NCI-H524 (cell line): ENCODE measurements at places on chromosomes 6 and 20.
A peak's percentile ranks its signal among the peaks of the same experiment; 100 is the strongest.

GRCh38 chr20:44966030-44966961, at the start of gene STK4:
Gene STK4 (plus strand): TSS chr20:44966512. CDS start chr20:44966569, 57 bp downstream.
- DNase-seq, result peak; percentile 94

DNA sequence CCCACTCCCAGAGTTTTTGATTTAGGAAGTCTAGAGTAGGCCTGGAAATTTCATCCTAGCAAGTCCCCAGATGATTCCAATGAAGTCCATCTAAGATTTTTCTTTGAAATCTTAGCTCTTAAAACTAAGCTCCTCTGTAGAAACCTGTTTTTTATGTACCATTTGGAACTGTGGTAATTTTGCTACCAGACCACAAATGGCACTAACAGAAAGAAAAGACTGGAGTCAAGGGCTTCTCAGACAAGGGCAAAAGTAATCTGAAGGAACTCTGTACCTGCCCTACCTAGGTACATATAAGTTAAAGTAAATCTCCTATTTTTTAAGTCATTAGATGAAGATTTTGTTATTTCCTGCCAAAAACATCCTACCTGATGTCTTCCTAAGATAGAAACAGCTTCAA, 155.0 kb upstream of the HTR1E start:
- DNase-seq, result no peak

DNA sequence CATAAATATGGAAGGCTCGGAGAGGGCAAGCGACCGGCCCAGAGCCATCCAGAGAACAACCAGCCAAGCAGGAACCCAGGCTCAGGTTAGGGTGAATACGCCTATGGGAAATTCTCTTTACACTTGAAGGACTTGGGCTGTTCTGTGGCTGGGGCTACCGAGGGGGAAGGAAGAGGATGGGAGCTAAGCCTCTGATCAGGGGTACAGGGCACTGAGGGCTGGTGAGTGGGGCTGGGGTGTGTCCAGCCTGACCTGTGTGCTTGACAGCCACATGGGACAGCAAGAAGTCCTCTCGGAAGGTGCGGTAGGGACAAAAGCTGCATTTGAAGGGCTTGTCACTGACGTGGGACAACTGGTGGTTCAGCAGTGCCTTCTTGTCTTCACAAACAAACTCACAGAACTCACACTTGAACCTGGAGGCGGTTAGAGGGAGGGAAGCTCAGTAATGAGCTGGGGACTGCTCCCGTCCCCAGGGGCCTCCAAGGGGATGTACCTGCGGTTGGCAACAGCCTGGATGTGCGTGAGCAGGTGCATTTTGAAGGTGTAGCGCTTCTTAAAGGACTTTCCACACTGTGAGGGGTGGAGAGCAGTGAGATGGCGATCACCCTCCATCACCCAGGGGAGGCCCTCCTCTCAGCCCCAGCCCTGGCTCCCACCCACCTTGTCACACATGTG, 11.9 kb downstream of the ZNF335 start:
- no peak for DNase-seq

- peak; percentile 42 for DNase-seq
Measured at GRCh38 chr6:30719356-30719755, 796 bp upstream of the TUBB start.

GRCh38 chr20:41306061-41306727, 11.3 kb downstream of the ZHX3 start:
- no peak for DNase-seq
